ENCODE measurements at places on chromosomes 3 and 15.

DNA sequence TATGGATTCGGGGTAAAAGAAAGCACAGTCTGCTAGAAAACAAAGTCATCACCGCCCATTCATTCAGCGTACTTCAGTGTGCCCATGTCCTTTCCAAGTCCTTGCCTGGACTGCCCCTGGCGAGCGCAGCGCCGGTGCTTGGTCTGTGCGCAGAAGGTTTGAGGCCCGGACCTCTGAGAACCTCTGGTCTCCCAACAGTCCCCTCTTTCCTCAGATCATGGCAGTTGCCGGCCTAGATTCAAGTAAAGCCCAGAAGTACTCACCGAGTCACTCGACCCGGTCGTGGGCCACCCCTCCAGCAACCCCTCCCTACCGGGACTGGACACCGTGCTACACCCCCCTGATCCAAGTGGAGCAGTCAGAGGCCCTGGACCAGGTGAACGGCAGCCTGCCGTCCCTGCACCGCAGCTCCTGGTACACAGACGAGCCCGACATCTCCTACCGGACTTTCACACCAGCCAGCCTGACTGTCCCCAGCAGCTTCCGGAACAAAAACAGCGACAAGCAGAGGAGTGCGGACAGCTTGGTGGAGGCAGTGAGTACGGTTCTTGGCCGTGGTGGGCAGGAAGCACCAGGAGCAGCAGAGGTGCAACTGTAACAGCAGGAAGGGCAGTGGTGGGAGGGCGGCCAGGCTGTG, 36.3 kb downstream of the CHDH start:
- no peak for DNase-seq

GRCh38 chr3:107211608-107212007, 165.6 kb upstream of the CCDC54 start:
- DNase-seq, result no peak

GRCh38 chr3:122060040-122060698, 5.0 kb downstream of the CD86 start:
- DNase-seq, result no peak

DNA sequence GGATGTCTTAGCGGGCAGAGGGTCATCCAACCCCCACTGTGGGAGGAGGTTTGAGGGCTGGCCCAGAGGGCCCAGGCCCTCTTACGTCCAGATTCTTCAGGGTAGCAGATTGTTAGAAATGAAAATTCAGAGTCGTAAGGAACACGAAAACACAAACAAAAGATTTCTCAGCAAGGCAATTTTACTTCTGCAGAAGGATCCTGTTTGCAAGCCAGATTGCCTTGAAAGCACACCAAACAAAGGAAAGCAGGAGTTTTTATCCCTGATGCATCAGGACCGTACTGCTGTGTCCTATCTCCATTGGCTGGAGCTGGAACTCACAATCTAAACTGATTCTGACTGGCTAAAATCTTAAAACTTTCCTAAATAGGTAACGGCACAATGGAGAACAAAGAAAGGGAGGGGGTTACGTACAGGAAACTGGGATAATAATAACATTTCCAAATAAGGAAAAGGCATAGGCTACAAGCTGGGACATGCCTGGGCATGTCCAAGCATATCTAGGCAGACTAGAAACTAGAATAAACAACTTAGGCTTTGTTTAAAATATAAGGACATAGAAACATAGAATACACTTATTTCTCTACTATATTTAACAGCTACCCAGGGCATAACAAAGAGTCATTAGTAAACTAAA, 97.3 kb upstream of the C2CD4B start:
- DNase-seq, result no peak

DNA sequence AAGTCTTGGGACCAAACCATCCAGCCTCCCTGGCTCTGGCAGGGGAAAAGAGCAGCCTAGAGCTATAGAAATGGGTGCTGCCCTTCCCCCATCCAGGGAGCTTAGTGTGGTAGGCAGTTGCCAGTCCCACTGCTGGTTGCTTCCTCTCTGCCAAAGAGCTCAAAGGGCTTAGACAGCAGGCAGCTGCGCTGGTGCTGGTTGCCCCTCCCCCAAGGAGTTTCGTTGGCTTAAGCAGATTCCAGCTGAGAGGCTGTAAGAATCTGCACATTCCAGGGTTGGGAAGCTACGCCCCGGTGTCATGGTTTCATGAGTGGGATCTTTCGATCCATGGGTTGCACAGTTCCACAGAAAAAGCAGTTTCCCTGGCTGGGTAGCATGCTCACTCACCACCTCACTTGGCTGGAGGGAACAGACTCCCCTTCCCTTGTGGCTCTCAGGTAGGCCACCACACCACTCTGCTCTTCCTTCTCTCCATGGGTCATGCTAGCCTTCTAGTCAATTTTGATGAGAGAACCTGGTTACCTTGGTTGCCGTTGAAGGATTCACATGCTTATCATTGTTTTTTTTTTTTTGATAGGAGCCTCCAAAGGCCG, 195.1 kb downstream of the EPHA6 start:
- DNase-seq, result peak; percentile 5

DNA sequence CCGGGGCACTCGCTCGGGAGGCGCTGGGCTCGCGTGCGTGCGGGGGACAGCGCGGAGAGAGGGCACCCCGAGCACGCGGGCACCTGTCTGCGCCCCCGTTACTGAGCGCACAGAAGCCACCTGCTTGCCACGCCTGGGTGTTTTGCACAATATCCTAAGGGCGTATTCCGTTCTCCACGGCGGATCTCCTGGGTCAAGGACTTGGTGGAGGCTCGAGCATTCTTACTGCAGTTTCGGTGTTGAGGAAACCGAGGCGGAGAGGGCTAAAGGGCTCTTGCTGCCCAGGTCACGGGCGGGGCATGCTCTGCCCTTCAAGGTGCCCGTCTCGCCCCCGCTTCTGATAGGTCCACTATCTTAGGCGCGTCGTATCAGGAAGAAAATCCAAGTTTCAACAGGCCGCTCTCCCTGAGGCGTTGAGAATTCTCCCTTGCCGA, 526 bp downstream of the GPD1L start:
- no peak for DNase-seq

DNA sequence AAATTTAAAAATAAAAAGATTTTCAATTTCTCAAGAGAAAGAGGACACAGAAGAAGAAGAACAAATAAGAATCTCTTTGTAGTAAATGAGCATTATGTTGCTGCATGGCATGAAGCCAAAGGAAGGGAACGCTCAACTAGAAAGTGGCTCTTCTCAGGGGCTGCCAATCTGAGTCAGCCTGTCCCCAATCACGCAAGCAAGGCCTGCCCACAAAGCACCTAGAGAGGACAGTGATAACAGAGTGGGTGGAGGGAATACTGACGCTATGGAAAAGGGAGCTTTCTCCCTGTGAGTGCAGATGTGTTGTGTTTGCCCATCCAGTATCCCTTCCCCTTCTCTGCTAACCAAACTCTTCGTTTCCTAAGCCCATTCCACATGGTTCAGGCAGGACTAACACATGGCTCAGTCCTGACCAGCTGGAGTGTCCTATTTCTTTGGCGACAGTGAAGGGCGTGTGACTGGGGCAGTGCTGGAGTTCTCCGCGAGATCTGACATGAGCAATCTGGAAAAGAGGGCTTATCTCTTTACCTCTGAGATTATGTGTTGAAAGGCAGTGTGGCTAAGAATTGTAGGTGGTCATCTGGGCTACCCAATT, 14.2 kb downstream of the FBN1 start:
- DNase-seq, result no peak

- no peak for DNase-seq
Observed at GRCh38 chr15:34241376-34242330, 16.8 kb downstream of the EMC4 start.

- no peak for DNase-seq
Observed at GRCh38 chr3:187640569-187641059, 29.6 kb downstream of the SST start.

GRCh38 chr15:75238150-75238549, 20.0 kb upstream of the GOLGA6C start:
- no peak for DNase-seq

DNA sequence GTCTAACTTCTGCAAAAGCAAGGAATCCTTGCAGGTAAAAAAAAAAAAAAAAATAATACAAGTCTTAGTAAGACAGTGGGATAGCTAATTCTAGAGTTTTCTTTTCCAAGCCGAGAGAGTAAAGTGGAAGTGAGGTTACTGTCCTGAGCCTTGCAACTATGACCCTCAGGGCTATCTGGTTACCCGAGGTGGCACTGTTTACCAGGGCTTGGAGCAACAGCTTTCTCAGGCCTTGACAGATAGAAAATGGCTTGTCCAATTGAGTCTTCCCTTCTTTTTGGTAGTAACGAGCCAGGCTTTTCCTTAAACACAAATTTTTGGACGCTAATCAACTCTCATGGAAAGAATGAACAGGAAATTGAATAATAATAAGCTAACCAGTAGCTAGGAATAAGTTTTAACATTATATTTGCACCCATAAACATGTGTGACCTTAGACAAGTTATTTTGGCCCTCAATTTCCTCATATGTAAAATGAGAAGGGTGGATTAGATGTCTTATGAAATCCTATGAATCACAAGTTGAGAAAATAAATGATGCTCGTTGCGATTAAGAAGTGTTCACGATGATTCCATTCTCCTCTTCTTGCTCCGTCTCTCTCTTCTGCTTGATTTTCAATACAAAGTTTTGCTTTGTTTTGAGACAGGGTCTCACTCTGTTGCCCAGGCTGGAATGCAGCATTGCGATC, 236.9 kb upstream of the KBTBD8 start:
- no peak for DNase-seq

DNA sequence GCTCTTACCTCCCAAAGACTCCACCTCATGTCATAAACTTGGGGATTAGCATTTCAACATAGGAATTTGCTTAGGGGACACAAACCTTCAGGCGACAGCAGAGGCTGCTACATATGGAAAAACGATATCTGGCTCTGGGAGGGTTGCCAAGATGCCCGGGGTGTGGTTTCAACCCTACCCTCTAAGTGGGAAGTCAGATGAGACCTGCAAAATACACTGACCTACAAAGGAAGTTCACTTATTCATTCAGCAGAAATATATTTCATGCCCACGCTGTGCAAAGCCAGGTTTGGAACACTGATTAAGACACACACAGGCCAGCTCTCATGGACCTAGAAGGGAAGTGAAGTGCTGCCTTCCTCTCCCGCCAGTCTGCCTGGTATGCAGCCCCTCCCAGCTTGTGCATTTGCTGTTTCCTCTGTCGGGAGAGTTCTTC, 239.3 kb downstream of the FEZF2 start:
- no peak for DNase-seq

- DNase-seq, result no peak
Observed at GRCh38 chr3:196063971-196064370, 17.9 kb downstream of the TFRC start.

DNA sequence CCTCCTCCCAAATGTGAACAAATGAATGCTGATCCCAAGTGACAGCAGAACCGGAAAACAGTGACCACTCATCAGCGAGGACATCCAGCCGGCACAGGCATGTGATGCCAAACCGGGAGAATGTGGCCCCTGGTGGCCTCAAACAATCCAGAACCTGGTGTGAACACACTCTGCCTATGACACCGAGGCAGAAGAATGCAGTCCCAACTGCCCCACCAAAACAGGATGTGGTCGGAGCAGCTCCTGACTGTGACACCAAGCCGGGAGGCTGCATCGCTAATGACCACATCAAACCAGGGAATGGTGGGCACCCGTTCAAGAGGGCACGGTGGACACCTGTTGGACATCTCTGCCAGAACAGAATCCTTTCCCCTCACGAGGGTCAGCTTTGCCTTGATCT, 15.4 kb downstream of the SCN5A start:
- no peak for DNase-seq

- DNase-seq, result no peak
Observed at GRCh38 chr3:23051240-23052140, 151.6 kb upstream of the UBE2E2 start.

- DNase-seq, result no peak
Observed at GRCh38 chr3:170531054-170531453, 54.8 kb downstream of the SLC7A14 start.

- DNase-seq, result no peak
Observed at GRCh38 chr3:70805061-70805889, 492.8 kb upstream of the MDFIC2 start.

- no peak for DNase-seq
Observed at GRCh38 chr15:61479613-61480012, 250.5 kb upstream of the RORA start.

- DNase-seq, result no peak
Observed at GRCh38 chr3:36548712-36549111, 168.4 kb downstream of the STAC start.

All from SHP77 treated with DMSO at 0.1 percent for 48 hours (cell line).